Central memory CD4-positive, alpha-beta T cell (primary cell): ENCODE measurements at places on chromosomes 7 and 10.

GRCh38 chr7:30896783-30897637 lies 14.6 kb upstream of the AQP1 start:
- no peak for DNase-seq

- DNase-seq = no peak
Observed at GRCh38 chr7:15215616-15216015, 313.1 kb upstream of the DGKB start.

- no peak for DNase-seq
Observed at GRCh38 chr10:47339759-47340607, 8.2 kb upstream of the RBP3 start.

DNA sequence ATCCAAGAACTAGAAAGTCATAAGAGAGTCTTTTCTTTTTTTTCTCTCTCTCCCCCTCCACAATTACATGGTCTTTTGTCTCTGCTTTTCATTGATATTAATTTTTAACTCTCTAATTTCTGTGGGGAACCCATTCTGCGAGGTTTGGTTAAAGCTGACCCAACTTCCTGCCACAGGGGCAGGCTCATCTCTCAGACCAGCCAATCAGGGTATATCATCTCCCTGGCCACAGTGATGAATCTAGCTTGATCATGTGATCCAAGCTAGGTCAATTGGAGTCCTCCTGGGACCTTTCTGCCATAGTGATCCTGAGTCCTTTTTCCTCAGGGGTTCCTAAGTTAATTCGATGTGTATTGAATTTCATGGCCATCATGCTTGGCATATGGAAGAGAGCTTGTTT lies 38.0 kb upstream of the TRUB1 start:
- no peak for DNase-seq

DNA sequence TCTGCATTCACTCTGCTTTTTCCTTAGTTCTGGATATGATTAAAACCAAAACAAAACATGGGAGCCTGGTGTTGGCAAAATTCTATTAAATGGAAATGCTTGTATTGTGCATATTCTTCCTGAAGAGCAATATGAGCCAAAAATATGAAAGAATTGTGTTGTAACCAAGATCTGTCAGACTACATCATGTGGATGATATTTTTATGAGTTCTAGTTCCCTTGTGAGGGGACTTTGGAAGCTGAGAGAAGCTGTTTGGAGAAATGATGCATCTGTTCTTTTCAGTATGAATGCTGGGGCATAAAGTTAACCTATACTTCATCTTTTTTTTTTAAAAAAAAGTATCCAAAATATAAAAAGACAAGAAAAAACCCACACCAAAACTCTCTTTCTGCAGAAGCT lies 782.7 kb downstream of the ANKRD7 start:
- no peak for DNase-seq

DNA sequence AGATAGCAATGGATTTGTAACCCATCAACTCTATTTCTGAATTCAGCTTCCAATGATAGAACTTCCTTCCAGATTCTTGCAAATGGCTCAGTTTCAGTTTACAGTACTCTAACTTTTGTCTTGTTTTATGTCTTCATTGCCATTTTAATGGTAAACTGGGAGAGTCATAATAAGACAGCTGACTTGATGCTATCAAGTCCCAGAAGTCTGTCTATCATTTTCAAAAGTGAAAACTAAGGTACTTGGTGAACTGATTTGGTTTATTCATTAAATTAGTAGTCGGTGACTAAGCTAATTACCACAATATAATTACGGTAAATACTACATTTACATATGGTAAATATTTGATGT lies 25.0 kb downstream of the RTKN2 start:
- no peak for DNase-seq

DNA sequence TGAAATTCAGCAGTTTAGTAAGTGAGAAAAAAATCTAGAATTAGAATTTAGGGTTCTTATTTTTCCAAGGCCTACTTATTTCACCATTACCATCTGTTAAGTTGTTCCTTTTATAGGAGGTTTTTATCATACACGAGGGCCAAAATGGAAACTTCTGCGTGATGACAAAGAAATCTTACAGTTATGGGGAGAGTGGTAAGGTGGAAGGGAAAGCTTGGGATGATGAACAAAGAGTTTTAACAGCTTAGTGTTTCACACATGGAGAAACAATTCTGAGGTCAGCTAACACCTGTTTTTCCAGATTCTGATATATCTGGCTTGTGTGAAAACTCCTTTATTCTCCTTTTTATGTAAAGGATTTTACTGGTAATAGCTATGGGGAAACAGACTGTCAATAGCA lies 49.8 kb upstream of the SEMA3C start:
- DNase-seq = no peak

- peak; percentile 24 for DNase-seq
Observed at GRCh38 chr7:148698007-148698396, 701 bp upstream of the CUL1 start.

- DNase-seq = no peak
Observed at GRCh38 chr10:17062493-17062892, 67.1 kb downstream of the CUBN start.

DNA sequence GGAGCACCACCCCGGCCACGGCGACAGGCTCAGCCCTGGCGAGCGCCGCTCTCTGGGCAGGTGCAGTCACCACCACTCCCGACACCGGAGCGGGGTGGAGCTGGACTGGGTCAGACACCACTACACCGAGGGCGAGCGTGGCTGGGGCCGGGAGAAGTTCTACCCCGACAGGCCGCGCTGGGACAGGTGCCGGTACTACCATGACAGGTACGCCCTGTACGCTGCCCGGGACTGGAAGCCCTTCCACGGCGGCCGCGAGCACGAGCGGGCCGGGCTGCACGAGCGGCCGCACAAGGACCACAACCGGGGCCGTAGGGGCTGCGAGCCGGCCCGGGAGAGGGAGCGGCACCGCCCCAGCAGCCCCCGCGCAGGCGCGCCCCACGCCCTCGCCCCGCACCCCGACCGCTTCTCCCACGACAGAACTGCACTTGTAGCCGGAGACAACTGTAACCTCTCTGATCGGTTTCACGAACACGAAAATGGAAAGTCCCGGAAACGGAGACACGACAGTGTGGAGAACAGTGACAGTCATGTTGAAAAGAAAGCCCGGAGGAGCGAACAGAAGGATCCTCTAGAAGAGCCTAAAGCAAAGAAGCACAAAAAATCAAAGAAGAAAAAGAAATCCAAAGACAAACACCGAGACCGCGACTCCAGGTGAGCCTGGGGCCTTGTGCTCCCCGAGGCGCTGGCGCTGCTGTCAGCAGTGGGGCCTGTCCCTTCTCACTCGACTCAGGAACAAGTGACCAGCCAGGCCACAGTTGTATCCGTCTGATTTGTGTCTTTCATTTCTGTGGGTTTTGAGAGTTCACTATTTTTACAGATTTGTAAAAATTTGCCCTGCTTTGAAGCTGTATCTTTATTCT lies 117.7 kb downstream of the CYTH3 start:
- DNase-seq = no peak

GRCh38 chr10:12728494-12728893 lies 273.0 kb downstream of the CCDC3 start:
- no peak for DNase-seq

DNA sequence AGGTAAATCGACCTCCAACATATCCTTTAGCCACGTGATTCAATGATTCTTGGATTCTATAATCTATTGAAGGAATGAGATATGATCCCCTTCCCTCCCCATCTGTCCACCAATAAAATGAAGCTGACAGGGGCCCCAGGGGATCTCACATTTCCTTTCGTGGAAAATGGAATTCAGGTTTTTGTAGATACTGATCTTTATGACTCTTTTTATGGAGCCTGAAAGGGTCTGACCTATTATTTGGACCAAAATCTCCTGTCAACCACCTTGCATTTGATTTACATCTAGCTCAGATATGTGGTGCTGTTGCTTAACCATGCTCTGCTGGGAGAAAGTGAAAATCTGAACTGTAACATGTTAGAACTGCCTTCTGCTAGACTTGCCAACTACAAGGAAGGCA lies 234.0 kb upstream of the CXCL12 start:
- no peak for DNase-seq

DNA sequence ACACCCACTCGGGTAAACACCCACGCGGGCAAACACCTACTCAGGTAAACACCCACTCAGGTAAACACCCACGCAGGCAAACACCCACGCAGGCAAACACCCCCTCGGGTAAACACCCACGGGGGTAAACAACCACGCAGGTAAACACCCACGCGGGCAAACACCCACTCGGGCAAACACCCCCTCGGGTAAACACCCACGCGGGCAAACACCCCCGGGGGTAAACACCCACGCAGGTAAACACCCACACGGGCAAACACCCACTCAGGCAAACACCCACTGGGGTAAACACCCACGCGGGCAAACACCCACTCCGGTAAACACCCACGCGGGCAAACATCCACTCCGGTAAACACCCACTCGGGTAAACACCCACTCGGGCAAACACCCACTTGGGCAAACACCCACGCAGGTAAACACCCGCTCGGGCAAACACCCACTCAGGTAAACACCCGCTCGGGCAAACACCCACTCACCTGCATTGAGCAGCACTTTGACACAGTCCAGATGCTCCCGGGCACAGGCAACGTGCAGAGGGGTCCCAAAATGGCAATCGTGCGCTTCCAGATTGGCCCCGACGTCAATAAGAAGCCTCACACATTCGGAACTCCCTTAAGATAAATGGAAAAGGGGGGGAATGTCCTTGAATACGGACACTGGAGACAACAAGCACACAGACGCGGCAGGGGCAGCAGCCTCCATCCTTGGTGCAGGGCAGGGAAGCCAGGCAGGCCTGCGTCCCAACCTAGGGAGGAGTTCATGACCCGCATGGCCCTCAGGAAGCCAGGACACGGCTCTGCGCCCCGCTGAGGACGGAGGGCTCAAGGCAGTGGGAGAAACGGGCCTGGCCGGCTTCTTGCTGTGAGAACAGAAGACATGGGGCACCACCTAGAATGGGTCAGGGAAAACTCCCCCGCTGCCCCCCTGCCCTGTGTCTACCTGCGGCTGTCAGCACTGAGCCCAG lies 17.6 kb downstream of the ASB13 start:
- DNase-seq = no peak

GRCh38 chr10:68221196-68221595 lies 10.7 kb downstream of the ATOH7 start:
- DNase-seq = no peak

- no peak for DNase-seq
Observed at GRCh38 chr10:79944428-79945395, 4.2 kb downstream of the SFTPD start.

DNA sequence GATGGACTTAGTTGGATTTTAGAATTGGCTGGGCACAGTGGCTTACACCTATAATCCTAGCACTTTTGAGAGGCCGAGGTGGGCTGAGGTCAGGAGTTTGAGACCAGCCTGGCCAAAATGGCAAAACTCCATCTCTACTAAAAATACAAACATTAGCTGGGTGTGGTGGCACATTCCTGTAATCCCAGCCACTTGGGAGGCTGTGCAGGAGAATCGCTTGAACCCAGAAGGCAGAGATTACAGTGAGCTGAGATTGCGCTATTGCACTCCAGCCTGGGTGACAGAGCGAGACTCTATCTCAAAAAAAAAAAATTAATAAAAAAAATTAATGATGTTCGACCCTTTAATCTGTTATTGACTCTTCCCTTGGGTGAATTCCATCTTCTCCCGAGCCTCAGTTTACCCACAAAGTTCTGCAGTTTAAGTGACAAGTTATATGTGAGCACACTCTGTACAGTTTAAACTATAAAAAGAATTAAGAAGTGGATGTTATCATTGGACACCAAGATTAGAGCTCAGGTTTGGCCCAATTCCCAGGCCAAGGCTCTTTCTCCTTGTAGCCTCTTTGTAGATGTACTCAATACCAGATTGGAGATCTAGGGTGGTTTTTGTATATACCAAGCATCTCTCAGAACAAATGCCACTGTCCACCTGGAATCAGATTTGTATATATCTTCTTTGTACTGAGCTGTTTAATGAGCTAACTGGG lies 15.0 kb downstream of the KAT6B start:
- no peak for DNase-seq

DNA sequence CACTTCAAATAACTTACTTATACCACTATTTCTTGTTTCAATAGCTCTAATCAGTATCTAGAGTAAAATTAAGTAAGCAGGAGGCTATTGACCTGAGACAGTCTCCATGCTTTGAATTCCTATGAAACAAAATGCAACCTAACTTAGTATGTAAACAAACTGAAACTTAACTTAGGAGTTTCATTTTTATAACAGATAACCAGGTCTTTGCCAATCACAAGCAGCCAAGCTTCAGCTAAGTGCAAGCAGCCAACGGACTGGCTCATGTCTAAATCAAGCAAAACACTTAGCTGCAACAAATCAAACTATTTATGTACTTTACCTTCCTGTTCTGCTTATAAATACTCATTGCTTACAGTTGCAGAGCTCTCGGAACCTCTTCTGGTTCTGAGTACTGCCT lies 4.4 kb upstream of the GSTK1 start:
- DNase-seq = peak; percentile 22

DNA sequence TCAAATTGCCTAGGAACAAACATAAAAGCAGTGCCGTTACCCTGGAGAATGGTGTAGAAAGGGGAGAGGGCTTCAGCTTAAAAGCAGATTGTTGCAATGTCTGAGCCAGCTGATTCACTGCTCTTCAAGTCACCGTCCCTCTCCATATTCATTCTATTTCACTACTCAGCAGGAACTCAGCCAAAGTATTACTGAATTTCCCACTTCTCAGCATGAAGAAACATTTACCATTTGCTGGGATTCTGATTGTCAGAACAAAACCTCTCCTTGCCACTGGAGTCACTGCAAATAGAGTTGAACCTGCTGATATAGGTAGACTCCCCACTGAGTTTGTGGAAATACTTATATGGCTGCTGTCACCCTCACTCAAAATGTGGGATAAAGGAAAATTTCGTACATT lies 71.7 kb downstream of the PPP1R17 start:
- DNase-seq = no peak

DNA sequence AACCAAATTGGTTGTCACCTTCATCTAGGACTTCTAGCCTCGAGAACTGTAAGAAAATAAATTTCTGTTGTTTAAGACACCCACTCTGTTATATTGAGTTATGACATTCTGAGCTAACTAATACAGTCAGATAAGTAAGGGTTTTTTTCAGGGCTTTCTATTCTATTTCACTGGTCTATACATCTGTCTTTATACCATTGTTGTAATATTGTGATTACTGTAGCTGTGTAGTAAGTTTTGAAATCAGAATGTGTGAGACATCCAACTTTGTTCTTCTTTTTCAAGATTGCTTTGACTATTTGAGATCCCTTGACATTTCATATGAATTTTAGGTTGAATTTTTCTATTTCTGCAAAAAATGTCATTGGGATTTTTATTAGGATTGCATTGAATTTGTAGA lies 7.5 kb downstream of the IFIT1 start:
- DNase-seq = no peak

GRCh38 chr7:25179325-25179724 lies 49.0 kb downstream of the NPVF start:
- DNase-seq = no peak
